ENCODE measurements at places on chromosomes 1 and 21.

- no peak for DNase-seq
Observed at GRCh38 chr1:84208935-84209334, 64.9 kb downstream of the PRKACB start.

DNA sequence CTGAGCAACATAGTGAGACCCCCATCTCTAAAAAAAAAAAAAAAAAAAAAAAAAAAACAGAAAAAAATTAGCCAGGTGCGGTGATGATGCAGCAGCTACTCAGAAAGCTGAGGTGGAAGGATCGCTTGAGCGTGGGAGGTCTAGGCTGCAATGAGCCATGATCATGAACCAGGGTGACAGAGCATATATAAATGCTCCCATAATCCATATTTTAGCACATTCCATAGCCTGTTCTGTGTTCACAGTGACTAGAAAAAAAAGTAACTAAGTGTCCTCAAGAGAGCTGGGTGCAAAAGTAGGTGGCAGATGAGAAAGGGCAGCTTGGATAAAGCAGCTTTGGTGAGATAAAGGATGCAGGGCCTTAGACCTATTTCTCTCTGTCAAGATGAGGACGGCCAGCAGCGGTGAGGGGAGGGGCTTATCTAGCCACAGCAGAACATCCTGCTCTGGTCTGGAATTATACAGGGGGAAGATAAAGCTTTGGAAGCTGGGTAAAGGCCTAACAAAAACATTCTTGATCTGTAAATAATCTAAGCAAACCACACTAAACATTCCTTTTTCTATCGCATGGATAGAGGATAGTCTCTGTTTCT, 205.3 kb downstream of the DAB1 start:
- DNase-seq = no peak

- no peak for DNase-seq
Observed at GRCh38 chr1:17550729-17551584, 11.5 kb downstream of the ARHGEF10L start.

DNA sequence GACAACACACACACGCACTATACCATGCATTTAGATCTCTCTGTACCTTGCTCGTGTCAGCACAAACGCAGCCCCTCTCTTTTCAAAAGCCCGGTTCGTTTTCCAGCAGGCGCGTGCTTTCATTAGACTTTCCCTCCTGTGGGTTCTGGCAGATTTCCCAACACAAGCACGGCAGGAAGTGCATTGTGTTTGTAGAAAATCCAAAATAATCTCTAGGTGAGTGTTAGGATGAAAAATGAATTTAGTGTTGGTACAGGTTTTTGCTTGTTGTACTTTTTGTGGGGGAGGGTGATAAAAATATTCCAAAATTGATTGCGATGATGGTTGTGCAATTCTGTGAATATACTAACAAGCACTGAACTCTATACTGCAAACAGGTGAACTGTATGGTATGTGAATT, 54.1 kb upstream of the POFUT2 start:
- no peak for DNase-seq

DNA sequence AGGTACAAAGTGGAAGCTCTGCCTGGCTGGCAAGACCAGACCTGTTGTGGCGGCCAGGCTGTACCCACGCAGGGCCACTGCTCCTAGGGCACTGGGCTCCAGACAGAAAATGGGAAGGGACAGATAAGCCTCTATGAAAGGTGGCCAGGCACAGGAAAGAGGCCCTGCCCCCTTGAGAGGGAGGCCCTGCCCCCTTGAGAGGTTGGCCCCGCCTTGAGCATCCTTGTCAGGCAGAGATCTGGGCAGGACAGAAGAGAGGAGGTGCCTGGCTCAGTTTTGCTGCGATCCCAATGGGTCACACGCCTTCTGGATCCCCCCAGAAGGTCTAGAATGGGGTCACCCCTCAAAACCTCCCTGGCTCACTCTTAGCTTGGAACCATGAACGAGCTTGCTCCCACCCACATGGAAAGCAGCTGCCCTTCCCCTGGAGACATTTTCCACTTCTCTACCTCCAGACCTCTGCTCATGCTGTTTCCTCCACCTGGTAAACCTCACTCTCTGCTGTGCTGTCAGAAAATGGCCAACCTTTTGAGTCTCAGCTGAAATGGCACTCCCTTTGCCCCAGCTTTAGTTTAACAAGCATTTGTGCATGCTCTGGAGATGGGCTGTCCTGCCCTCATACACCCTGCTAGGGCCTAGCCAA, 17.5 kb upstream of the ECE1 start:
- DNase-seq = no peak

DNA sequence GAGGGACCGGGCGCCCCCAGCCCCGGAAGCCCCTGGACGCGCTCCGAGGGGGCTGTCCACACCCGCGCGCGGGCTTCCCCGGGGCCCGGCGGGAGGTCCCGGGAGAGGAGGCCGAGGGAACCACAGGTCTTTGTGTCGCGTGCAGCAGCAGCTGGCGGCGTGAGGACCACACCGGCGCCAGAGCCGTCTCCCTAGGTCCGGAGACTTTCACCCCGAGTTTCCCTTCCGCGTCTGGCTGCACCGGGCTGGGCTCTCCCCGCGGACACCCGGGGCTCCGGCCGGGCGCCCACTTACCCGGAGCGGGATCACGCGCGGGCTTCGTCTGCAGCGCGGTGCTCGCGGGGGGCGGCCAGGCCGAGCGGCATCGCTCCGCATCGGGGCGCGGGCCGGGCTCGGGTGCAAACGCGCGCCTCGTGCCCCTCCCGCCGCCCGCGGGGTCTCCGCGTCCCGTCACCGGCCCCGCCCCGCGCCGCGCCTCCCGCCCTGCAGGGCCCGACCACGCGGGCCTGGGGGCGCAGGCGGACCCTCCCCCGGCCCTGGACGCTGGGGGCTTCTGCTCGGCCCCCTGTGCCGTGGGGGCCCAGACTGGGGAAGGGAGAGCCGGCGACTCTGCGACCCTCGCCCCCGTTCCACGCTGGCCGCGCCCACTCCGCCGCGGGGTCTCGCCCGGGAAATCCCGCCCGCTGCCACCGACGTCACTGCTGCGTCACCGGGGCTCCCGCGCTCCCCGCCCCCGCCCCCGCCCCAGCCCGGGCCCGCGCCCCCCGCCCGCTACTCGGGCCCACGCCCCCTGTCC, at the start of gene GNG4:
Gene GNG4 (minus strand): TSS at position 417 of the 796 bp plus-strand sequence. CDS start 65,946 bp downstream, outside the sequence.
- DNase-seq = no peak

DNA sequence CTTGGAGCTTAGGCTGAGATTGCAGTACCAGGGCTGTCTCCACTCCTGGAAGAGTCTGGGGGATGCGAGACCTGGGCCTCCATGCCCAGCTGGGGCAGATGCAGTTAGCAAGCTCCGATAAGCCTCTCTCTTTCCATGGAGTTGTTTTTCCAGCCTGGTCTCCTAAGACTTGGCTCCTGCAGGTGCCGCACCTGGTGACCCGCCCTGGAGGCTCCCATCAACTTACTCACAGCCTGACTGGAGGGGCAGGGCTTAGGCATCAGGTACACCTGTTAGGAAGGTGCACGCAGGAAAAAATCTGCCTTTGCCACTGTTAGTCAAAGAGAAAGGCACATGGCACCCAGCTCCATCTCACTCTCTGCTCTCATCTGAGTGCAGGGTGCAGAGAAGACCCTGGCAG, 198.1 kb upstream of the TMEM51 start:
- no peak for DNase-seq

- no peak for DNase-seq
Observed at GRCh38 chr1:73821520-73821919, 376.5 kb downstream of the LRRIQ3 start.

DNA sequence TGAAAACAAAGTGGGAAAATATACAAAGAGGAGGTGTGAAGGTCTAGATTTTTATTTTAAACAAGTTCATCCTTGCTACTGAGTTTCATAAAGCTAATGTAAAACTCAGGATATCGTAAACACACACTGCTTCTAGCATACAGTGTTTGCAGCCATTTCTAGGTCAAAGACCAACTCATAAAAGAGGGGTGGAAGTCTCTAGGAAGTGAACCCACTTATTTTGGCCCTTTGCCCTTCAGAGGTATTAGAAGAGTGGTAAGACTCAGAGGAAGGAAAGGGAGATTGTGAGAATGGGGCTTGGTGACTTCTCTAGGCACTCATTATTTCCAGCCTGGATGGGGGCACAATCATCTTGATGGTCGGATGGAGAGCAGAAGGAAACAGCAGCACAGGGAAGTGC, 91.2 kb downstream of the TNFSF18 start:
- no peak for DNase-seq

GRCh38 chr1:41673378-41673777, 188.9 kb upstream of the EDN2 start:
- DNase-seq = peak; percentile 70

GRCh38 chr21:45332415-45332814, 44.7 kb upstream of the POFUT2 start:
- no peak for DNase-seq

DNA sequence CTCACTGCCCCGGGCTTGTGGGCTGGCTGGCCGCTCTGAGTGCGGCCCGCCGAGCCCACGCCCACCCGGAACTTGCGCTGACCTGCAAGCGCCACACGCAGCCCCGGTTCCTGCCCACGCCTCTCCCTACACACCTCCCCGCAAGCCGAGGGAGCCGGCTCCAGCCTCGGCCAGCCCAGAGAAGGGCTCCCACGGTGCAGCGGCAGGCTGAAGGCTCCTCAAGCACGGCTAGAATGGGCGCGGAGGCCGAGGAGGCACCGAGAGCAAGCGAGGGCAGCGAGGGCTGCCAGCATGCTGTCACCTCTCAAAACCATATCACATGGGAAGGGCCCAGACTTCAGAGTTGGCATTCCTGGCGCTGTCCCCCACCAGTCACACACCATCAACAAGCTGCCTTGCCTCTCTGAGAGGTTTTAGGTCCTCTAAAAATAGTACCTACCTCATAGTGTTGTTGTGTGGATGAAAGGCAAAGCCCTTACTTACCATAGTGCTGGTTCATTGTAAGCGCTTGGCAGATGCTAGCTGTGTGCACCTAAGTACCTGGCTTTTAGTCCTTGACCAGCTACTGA, 13.4 kb downstream of the LDLRAD1 start:
- DNase-seq = no peak

- DNase-seq = no peak
Observed at GRCh38 chr1:30084909-30085571, 638.3 kb downstream of the MATN1 start.

GRCh38 chr1:76715474-76715873, 151.8 kb upstream of the ST6GALNAC5 start:
- DNase-seq = no peak

DNA sequence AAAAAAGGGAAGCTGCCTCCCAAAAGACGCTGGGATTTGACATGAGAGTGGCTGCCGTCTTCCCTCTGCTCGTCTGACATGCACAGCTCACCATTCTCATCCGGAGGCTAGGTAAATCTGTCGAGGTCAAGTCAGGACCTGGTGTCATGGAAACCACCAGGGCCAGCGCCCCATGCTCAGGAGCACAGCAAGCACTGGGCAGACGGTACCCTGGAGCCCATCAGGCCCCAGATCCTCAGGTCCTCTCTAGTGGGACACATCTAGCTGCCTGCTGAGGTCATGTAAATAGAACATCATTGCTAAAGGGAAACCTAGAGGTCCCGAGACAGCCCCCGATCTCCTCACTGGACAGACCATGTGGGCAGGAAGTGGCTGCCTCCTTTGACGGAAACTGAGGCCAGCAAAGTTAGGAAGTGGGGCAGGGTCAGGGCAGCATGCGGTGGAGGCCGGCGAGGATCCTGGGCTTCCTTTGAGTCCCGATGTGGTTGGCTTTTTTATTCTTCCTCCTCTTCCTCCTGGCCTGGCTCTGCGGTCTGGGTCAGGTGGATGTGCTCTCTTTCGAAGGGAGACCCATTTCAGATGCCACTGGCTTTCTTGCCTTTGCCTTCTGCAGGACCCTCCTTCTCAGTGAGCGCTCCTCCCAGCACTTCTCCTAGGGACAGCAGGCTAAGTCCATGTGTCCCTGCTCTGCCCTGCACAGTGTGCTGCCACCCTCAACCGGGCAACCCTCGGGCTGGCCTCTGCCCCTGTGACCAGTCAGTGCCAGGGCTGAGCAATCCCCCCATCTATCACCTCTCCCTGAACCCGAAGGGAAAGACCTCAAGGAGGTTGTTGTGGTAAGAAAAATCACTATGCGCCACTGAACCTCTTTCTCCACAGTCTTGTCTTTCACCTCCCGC, 5.9 kb downstream of the AGT start:
- no peak for DNase-seq

DNA sequence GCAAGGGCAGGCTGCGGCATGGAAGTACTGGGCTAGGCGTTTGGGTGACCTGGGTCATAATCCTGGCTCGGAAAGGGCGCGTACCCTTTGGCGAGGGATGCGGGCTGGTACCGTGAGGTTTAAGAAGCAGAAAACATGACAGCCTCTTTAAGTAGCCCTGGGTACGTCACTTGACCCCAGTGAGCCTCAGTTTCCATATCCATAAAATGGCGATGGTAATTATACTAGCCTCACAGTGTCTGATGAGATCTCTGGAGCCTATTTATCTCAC, 700 bp downstream of the PIGV start:
- no peak for DNase-seq

GRCh38 chr1:151197863-151198253, 494 bp upstream of the PIP5K1A start:
- no peak for DNase-seq

DNA sequence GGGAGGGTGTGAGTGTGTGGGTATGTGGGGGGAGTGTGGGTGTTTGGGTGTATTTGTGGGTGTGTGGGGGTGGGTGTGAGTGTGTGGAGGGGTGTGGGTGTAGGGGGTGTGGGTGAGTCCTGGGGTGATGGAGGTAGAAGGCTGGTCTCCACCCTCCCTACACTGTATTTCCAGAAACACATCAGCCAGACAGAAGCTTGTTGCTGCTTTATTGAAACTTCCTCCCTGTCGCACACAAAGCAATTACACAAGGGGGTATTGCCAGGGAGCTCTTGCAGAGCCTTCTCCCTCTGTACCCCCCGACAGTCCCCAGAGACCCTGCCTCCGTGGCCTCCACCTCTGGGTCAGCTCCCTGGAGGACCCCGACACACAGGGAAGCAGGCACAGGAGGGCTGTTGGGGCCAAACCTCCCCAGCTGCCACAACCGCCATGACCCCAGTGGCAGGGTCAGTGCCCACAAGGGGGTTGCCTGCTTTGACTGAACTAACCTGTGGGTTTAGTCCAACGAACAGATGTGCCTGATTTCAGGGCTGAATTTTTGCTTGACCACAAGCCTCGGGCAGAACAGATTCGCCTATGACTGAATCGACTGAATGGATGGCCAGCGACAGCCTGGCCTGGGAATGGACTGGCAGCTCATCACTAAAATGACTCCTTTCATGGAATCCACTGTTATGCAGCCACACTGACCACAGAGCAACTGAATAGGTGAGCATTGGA, 9.1 kb upstream of the MATN1 start:
- no peak for DNase-seq

GRCh38 chr1:26411624-26412074, 1.0 kb downstream of the LIN28A start:
- no peak for DNase-seq

DNA sequence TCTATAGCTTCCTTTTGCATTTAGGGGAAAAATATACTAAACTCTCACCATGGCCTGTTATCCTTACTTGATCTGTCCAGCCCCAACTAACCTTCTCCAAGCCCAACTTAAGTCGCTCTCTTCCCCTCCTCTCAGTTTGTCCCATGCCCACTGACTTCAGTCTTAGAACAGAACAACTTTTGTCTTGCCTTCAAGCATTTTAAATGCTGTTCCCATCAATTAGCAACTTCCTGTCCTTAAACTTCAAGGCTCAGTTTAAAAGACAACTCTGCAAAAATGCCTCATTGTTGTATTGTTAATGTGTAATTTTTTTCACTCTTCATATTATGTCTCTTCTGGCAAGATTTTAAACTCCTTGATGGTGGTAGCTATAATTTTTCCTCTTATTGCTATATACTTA, 526.9 kb downstream of the NEGR1 start:
- no peak for DNase-seq

Measured in CD4-positive, alpha-beta T cell treated with Interleukin-15 for 4 hours (primary cell).